ENCODE measurements at places on chromosomes 4 and X.

- no peak for DNase-seq
Measured at GRCh38 chr4:32207456-32207855, 1487.3 kb downstream of the PCDH7 start.

GRCh38 chr4:98720871-98721480, 62.6 kb upstream of the TSPAN5 start:
- DNase-seq = no peak

GRCh38 chr4:54157606-54158005, 57.6 kb downstream of the GSX2 start:
- DNase-seq = no peak

DNA sequence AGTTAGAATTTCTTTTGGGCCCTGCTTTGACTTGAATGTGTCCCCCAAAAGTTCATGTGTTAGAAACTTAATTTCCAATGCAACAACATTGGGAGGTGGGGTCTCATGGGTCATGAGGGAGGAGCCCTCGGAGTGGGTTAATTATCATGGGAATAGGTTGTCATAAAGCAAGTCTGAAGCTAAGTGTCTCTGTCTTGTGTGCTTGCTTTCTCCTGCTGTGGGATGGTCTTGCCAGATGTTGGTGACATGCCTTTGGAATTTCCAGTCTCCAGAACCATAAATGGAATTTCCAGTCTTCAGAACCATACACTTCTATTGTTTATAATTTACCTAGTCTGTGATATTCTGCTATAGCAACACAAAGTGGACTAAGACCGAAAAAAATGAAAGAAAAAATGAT, 71.6 kb downstream of the RASL11B start:
- no peak for DNase-seq

DNA sequence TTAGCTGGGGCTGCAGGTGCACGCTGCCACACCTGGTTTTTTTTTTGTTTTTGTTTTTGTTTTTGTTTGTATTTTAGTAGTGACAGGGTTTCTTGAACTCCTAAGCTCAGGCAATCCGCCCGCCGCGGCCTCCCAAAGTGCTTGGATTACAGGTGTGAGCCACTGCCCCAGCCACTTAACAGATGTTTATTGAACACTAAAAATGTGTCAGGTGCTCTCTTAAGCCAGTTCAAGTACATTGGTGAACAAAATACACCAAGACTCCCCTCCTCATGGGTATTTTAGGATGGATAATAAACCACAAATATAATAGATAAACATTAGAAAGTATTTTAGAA, 69.9 kb downstream of the TRAPPC11 start:
- no peak for DNase-seq

GRCh38 chr4:142128529-142128928, 492.1 kb downstream of the IL15 start:
- DNase-seq = no peak

GRCh38 chr4:124334119-124334518, 378.4 kb downstream of the ANKRD50 start:
- DNase-seq = no peak

- no peak for DNase-seq
Measured at GRCh38 chr4:152206185-152206584, 329.7 kb downstream of the FBXW7 start.

DNA sequence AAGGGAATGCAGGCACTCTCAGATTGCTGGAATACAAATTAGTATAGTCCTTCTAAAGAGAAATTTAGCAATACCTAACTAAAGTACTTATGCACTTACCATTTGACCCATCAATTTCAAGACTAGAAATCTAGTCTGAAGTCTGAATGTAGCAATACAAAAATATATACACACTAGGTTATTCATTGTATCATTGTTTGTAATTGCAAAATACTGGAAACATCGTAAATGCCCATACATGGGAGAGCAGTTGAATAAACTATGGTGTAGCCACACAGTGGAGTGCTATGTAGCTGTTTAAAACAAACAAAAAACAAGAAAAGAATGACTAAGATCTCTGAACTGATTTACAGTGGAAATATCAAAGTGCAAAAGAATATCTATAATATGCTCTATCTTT, 346.4 kb downstream of the ZNF674 start:
- no peak for DNase-seq
